Activated T-cell treated with anti-CD3 and anti-CD28 coated beads, Interleukin-2, amount 50 U/mL, for 72 hours (primary cell): ENCODE measurements at places on chromosomes 1 and 21. TPM values are rescaled to one million over a fixed set of nuclear protein-coding genes. Genes with fewer than 3 reads are reported as not detected.

GRCh38 chr1:198932351-198932991, 293.6 kb downstream of the PTPRC start:
- DNase-seq: peak; percentile 15

DNA sequence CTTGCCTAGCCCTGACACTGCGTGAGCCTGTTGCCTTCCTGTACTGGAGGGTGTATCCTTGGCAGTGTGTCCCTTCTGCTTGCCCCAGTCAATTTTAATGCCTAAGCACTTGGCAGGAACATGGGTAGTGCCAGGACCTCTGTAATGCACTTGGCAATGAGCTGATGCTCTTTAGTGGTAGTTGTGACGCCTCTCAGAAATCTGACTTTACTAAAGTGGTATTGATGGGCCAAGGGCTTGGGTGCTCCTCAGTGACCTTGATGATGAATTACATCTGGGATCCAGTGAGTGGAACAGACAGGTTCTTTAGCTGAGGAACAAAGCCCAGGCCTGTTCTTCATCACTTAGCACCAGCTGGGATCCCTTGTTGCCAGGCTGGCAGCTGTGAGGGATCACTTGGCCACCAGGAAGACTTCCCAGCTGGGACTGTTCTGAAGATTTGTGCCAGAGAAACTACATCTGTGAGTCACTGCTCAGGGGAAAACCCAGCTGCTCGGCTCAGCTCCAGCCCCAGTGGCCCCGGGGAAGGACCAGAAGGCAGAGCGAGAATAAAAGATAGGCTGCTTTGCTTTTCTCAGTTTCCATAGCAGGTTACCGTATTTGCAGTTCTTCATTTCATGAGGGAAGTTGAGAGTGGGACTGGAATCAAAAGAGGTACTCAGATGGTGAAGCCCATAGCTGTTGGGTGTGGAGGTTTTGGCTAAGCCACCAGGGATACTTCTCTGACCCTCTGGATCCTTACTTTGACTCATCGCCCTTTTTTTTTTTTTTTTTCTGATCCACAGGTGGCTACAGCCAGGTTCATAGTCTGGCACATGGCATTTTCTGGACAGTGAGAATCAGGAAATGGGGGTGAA, 28.5 kb upstream of the KCNA2 start:
- peak; percentile 83 for DNase-seq

DNA sequence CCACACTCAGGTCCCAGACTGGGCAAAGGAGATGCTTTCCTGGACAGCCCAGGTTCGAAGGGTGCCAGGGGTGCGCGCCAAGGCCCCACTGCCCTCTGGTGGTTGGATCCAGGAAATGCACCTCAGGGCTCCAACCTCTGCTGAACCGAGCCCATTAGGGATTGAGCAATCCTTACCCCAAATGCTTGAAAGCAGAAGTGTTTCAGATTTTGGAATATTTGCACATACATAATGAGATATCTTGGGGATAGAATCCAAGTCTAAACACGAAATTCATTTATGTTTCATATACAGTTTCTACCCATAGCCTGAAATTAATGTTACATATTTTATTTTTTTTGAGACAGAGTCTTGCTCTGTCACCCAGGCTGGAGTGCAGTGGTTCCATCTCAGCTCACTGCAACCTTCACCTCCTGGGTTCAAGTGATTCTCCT, 57.4 kb downstream of the SLC9A1 start:
- DNase-seq: peak; percentile 76

DNA sequence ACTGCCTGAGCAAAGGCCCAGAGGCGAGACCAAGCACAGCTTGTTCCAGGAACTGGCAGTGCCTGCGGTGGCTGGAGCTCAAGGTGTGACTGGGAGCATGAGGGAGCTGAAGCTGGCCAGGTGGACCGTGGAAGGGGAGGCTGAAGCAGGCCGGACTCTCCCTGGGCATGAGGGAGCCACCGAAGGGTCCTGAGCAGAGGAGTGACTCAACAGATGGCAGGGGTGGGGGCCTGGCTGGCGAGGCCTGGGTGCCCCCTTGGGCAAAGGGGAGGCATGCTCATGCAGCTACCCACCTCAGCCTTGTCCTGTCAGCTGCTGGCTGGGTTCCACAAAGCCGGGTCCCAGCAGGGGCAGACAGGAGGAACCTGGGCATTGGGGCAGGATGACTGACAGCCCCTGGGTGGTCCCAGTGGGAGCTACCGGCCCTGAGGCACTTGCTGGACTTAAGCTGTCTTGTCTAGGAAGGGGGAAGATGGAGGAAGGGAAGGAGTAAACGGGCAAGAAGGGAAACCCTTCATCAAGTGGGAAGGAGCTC, 118.9 kb downstream of the LACTBL1 start:
- DNase-seq: no peak

DNA sequence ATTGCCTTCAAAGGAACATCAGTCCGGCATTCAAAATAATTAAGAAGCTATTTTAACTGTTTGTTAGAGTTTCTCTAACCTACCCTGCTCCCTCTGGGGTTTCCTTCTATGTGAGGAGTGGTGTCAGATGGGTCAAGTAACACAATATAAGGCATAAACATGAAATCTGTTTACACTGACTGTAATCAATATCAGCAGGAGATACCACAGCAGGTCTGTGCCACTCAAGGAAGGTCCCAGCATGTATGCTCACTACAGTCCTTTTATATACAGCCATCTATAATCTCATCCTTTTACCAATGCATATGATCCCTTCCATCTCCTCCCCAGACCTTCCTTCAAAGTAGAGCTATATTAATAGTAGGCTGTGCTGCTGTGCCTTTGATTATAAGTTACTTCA, 25.4 kb downstream of the EEIG2 start:
- no peak for DNase-seq

GRCh38 chr1:119554183-119554582, 47.2 kb downstream of the HSD3B1 start:
- DNase-seq: no peak

DNA sequence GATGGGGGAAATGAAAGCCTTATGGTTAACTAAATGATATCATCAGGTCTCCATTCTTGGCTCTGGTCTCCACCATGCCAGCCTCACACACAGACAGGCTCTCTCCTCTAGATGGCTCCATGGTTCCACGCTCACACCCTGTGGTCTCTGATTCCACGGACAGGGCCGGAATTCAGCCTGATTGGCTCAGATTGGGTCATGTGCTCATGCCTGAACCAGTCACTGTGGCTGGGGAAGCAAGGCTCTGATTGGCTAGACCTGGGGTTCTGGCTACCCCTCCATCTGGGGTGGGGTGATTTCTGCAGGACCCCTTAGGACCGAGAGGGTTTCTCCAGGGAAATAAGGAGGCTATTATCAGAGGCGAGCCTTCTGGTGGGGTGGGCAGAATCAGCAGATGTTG, 277.0 kb downstream of the PTPRU start:
- DNase-seq: peak; percentile 4

- no peak for DNase-seq
These were observed 664.5 kb upstream of the NR5A2 start for GRCh38 chr1:199362996-199363395.

GRCh38 chr1:183965726-183966125, 71.8 kb downstream of the COLGALT2 start:
- DNase-seq: no peak

- DNase-seq: no peak
These were observed 7.5 kb upstream of the DAB1 start for GRCh38 chr1:57431400-57431799.

GRCh38 chr1:5914676-5915365, 77.4 kb downstream of the NPHP4 start:
- no peak for DNase-seq

DNA sequence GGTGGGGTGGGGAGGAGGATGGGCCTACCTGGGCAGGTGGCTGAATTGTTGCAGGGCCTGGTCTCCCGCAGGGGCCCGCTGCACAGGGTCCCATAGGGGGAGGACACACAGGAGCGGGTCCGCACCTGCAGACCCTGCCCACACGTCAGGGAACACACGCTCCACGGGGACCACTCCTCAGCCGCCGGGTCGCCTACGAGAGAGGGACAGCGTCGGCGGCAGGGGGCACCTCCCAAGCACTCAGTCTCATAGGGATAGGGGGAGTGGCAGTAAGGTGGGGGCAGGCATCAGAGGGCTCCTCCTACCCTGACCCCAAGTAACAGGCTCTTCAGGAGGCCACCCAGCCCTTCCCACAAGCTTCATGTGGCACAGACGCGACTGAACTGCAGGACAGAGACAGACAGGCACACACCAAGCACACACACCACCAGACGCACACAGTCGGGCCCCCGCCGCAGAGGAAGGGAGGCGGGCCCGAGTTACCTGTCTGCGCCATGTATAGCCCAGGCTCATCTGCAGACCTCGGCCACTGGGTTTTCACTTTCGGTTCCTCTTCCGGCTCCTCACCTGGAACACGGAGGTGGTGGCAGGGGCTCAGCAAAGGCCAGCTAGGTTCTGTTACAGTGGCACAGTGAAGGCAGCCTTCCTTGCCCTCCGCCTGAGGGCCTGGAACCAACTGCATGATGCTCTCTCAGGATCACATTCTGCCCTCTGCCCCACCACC, 19.8 kb downstream of the ADGRB2 start:
- DNase-seq: no peak

DNA sequence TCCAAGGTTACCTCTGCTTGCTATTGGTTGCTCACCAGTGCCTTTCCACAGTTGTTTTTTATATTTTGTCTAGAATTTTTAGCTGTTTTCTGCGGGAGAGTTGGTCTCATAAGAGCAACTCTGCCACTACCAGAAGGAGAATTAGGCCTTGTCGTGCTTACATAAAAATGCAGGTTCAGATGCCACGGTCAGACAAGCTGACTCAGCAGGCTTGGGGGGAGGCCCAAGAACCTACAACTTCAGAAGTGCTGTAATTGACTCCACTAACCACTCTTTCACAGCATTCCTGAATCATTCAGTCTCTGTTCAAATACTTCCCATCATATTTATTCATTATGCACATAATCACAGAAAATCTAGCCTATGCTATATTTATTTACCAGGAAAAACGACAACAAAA, 23.1 kb upstream of the YRDC start:
- DNase-seq: no peak

- no peak for DNase-seq
These were observed 77.5 kb upstream of the ACTRT2 start for GRCh38 chr1:2943686-2944260.

- DNase-seq: no peak
These were observed 70.7 kb downstream of the XCL2 start for GRCh38 chr1:168473126-168473525.

The TAS1R1 gene
- total RNA-seq: not detected

The NPR1 gene
- total RNA-seq: 0.07 TPM

The NCDN gene
- 24.7 TPM for total RNA-seq

The TENT5C gene
- total RNA-seq: 22.5 TPM

The NOS1AP gene
- 0.21 TPM for total RNA-seq

The OR10T2 gene
- total RNA-seq: not detected
